ENCODE measurements at places on chromosomes 16 and 17.
A peak's percentile ranks its signal among the peaks of the same experiment; 100 is the strongest.

- DNase-seq, result no peak
Observed at GRCh38 chr16:2840914-2841313, 10.8 kb downstream of the ZG16B start.

GRCh38 chr16:16036359-16036792 is 87.0 kb downstream of the ABCC1 start:
- no peak for DNase-seq

DNA sequence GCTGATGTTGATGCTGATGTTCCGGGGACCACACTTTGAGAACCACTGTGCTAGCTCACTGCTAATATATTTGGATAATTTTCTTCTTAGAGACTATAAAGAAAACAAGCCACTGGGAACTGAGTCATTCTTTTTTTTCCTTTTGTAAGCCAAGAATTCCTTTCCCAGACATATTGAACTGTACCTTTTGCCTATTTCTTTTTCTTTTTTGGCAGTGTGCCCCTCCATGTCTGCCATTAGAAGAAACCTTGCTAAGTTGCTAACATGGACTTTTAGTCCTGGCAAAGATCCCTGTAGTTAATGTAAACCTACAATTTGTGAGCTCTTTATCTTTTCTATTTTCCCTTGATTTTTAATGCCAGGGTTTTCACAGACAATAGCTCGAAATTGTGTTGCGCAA is 17.3 kb upstream of the ERCC4 start:
- DNase-seq, result no peak

- DNase-seq, result no peak
Observed at GRCh38 chr16:65838001-65838400, 528.5 kb upstream of the CDH5 start.

DNA sequence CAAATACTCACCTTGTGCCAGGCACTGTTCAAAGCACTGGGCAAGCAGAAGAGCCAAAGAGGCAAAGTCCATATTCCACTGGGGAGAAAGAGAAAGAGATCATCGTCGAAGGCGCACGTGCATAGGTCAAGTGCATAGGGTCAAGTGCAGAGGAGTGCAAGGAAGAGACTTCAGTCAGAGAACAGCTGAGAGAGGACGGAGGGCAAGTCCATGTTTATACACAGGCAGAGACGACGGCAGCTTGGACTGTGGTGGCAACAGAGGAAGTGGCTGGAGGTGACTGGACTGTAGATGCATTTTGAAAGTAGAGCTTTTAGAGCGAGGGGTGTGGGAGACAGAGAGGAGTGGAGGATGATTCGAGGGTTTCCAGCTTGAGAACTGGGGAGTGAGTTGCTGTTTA is 74.7 kb upstream of the SDK2 start:
- no peak for DNase-seq

- DNase-seq, result no peak
Observed at GRCh38 chr17:7004398-7005253, 7.8 kb upstream of the RNASEK start.

GRCh38 chr17:19021622-19022083 is 17.1 kb upstream of the FAM83G start:
- DNase-seq, result no peak

- DNase-seq, result no peak
Observed at GRCh38 chr16:59210955-59211541, 476.9 kb upstream of the GOT2 start.

DNA sequence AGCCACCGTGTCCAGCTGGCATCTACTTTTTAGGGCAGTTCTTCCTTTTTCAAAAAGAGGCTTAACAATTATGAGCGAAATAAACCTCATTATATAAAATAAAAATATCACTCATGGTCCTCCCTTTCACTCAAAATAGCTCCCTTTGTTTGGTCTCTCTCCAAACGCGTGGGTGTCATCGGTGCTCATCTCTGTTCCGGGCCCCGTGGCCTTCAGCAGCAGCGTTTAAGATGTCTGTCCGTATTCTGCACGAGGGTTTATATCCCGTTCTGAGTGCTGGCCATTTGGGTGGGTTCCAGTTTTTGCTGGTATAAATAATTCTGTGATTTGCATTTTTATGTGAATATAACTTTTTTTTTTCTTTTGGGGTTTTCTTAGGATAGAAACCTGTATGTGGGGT is 33.4 kb downstream of the PRMT7 start:
- no peak for DNase-seq

DNA sequence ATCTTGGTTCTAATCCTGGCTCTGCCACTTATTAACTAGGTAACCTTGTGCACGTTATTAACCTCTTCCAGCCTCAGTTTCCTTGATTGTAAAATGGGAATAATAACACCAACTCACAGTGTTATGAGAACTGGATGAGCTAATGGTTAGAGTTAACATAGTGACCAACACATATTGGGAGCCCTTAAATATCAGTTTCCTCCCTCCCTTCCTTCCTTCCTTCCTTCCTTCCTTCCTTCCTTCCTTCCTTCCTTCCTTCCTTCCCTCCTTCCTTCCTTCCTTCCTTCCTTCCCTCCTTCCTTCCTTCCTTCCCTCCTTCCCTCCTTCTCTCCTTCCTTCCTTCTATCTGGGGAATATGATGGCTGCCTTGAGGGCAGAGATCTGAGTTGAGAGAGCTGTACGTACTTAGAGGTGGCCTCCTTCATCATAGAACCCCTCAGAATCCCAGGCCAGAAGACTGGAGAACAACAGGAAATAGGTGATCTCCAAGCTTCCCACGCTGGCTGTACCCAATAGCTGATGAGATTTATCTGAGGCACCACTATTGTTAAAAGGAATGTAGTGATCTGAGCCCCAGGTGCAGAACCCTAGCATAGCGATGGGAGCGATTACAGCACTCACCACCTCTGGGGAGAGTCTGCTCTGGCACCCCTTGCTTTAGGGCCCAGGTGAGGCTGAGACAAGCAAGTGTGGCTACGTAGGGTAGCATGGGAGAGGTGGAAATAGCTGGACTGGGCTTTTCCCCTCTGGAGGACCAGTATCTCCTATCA is 26.2 kb downstream of the CCR7 start:
- DNase-seq, result no peak

DNA sequence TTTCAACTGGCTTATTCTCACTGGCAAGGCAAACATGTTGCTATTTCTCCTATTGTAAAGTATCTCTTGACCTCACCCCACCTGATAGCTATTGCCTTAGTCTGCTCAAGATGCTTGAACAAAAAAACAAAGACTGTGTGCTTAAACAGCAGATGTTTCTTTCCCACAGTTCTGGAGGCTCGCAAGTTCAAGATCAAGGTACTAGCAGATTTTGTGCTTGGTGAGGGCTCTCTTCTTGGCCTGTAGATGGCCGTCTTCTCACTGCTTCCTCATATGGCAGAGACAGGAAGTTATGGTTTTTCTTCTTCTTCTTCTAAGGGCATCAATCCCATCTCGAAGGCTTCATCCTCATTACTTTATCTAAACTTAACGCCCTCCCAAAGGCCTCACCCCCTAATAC is 109.7 kb upstream of the CLEC3A start:
- DNase-seq, result no peak

DNA sequence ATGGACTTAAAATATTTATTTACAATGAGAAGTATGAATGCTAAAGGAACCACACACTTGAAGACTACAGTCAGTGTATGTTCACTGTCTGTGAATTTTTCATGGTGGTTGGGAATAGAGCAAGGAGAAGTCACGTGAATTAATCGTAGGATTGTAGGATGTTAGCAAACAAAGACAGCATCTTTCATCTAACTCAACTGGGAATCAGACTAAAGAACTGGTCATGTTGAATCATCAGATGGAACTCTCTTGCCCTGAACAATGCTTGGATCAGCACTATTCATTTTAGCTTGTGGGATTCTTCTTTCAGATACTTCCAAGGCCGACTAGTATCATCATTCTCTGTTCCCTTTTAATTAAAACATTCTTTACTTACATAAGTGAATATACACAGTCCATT is 18.1 kb downstream of the KCNJ2 start:
- DNase-seq, result no peak

- DNase-seq, result peak; percentile 1
Observed at GRCh38 chr16:7025616-7026190, 306.9 kb upstream of the RBFOX1 start.

GRCh38 chr17:63954402-63955063 is 18.2 kb downstream of the SCN4A start:
- no peak for DNase-seq

DNA sequence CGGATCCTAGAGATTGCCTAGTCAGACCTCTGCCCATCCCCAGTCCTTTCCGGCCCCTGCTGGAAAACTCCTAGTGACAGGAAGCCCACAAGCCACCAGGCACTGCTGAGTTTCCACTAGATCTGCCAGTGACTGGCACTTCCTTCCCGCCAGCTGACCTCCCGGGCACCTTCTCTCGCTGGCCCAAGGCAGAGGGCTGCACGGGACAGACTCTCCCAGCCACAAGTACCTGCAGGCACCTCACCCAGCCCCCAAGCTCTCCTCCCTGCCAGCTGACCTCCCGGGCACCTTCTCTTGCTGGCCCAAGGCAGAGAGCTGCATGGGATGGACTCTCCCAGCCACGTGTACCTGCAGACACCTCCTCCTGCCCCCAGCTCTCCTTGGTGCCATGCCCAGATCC is 66.3 kb upstream of the DOC2B start:
- no peak for DNase-seq

GRCh38 chr17:50934672-50935220 is 68.6 kb upstream of the TOB1 start:
- DNase-seq, result no peak

DNA sequence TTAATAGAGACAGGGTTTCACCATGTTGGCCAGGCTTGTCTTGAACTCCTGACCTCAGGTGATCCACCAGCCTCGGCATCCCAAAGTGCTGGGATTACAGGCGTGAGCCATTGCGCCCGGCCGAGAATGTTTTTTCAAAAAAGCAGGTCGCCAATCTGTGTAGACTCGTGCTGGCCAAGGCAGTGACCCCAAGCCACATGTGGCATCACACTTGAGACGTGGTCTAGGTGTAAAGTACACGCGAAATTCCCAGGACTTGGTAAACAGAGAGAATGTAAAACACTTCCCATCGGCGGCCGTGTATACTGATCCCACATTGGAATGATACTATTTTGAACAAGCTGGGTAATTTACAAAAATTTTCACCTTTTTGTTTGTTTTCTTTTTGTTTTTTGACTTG is 41.1 kb downstream of the TBC1D16 start:
- no peak for DNase-seq

GRCh38 chr17:57372156-57372555 is 115.8 kb downstream of the MSI2 start:
- no peak for DNase-seq

- no peak for DNase-seq
Observed at GRCh38 chr16:54690710-54691109, 240.0 kb upstream of the IRX5 start.

- DNase-seq, result no peak
Observed at GRCh38 chr17:62870552-62870971, 62.4 kb upstream of the MARCHF10 start.

DNA sequence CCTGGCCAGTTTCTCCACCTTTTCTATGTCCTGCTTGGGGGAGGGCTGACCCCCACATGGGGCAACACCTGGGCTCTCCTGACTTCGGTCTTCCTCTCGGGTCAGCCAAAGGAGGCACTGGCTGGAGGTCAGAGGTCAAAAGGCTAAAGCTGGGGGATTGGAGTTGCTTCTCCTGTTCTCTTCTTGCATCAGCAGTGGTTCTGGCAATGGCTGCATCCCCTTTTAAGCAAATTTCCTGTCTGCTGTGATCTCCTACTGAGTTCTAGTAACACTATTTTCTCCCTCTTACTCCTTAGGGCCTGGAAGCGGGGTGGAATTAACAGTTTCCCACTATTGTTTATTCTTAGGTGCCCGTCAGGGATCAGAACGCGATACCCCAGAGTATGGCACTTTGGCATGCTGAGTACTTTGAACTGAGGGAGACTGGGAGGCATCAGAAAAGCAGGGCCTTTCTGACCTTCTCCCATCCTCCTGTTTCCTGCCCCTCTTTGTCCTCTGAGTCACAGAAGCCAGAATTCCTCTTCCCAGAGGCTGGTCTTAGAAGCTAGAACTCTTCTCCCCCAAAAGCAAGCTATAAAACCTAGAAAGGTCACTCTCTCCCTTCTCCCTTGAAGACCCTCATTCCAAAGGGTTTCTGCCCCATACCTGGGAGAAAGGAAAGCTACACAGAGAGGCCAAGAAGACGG is 268.2 kb downstream of the STX8 start:
- DNase-seq, result no peak
